ENCODE measurements at places on chromosomes 5 and 9. TPM values are rescaled to one million over a fixed set of nuclear protein-coding genes. Genes with fewer than 3 reads are reported as not detected.

PCDHB6 gene
- total RNA-seq = 4.2 TPM

DRD1 gene
- total RNA-seq = 27.0 TPM

OR13C5 gene
- total RNA-seq = not detected

ENTREP1 gene
- 7.8 TPM for total RNA-seq

PCDHGA8 gene
- total RNA-seq = 6.9 TPM

CTSL gene
- total RNA-seq = 36.7 TPM

SMIM33 gene
- total RNA-seq = not detected

GOLGA2 gene
- 61.8 TPM for total RNA-seq

C9orf50 gene
- total RNA-seq = 0.23 TPM

IFNA21 gene
- not detected for total RNA-seq

SAP30L gene
- 19.4 TPM for total RNA-seq

ARHGEF37 gene
- 3.0 TPM for total RNA-seq

ABCA1 gene
- 32.5 TPM for total RNA-seq

PDE6A gene
- not detected for total RNA-seq

F12 gene
- total RNA-seq = 7.4 TPM

PRR7 gene
- total RNA-seq = 17.1 TPM

FOXI1 gene
- total RNA-seq = not detected

TMEM252 gene
- not detected for total RNA-seq

CAMK2A gene
- 59.7 TPM for total RNA-seq

EPB41L4A gene
- 51.2 TPM for total RNA-seq

CTSV gene
- total RNA-seq = 0.46 TPM

CCNO gene
- 0.69 TPM for total RNA-seq

SLC23A1 gene
- 0.69 TPM for total RNA-seq

FAXDC2 gene
- total RNA-seq = 4.6 TPM

PCDHGB3 gene
- total RNA-seq = 9.2 TPM

PSD2 gene
- 36.9 TPM for total RNA-seq

IFNA2 gene
- total RNA-seq = not detected

SH3RF2 gene
- total RNA-seq = 1.2 TPM

PPP3R2 gene
- 0.92 TPM for total RNA-seq

PAPPA gene
- 1.8 TPM for total RNA-seq

IL13 gene
- total RNA-seq = not detected

ANKRD18A gene
- 11.3 TPM for total RNA-seq

CNTLN gene
- 25.1 TPM for total RNA-seq

IFNK gene
- not detected for total RNA-seq

SLC6A19 gene
- not detected for total RNA-seq

PTGES gene
- total RNA-seq = 9.5 TPM

TMEM171 gene
- total RNA-seq = 0.23 TPM

FCN1 gene
- total RNA-seq = 1.8 TPM

PNPLA7 gene
- 1.6 TPM for total RNA-seq

FOXD4L5 gene
- total RNA-seq = 0.46 TPM

LRRC26 gene
- total RNA-seq = not detected

NUDT2 gene
- 18.7 TPM for total RNA-seq

CCNJL gene
- 2.5 TPM for total RNA-seq

PLCXD3 gene
- 23.5 TPM for total RNA-seq

TLX3 gene
- not detected for total RNA-seq

SPAAR gene
- total RNA-seq = 0.46 TPM

SPATA31E1 gene
- total RNA-seq = not detected

FOXE1 gene
- not detected for total RNA-seq

CDKN2B-AS1 gene
- total RNA-seq = 1.4 TPM

JAKMIP2 gene
- total RNA-seq = 55.6 TPM

PAX5 gene
- 0.46 TPM for total RNA-seq

MCC gene
- total RNA-seq = 26.8 TPM

Data from diencephalon (tissue), 1 donor.